ENCODE measurements at places on chromosomes 7 and 10.

DNA sequence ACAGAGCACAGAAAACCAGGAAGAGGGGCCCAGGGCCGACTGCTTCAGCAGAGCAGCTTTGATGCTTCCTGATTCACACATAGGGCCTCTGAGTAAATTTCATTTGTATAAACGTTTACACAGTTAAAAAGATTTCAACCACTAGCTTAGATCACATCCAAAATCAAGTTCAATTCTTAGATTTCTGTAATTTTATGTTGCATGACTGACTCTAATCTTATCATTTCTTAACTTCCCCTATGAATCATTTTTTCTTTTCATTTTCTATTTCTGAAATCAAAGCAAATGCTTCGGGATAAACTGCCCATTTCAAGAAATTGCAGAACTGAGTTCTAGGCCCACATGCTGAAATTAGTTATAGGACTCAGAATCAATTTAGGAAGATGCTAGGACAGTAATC, 224.7 kb downstream of the INHBA start:
- DNase-seq: no peak

DNA sequence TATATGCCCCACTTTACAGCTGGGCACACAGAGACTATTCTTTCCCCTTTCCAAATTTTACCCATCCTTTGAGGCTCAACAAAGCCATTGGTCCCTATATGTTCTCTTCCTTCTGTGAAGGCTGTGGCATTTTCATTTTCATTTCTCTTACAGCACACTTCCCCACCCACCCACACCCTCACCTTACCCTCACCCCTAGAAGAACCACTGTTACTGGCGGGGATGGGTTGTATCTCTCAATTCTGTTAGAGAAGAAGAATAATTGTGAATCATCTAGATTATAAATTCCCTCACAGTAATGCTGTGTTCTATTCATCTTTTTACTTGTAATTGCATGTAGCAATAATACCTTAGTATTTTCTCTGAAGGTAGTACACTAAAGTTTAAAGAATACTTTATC, 10.2 kb upstream of the CCDC71L start:
- DNase-seq: no peak

GRCh38 chr7:16130111-16131110, 290.9 kb downstream of the CRPPA start:
- no peak for DNase-seq

DNA sequence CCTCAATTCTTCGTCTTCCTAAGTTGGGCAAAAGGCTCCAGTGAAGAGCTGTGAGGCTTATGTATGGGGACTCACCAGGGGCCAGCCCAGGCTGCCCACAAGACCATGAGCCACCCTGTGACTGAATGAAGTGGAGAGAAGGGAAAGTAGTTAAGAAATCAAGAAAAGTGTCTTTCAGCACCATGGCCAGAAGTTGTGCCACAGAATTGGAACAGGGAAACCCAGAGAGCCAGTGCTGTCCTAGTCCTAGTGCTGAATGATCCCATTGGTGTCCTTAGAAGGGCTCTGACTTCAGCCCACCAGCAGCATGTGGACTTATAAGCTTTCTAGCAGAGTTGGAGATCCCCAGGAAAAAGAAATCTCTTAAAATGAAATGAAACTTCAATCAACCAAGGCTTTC, 37.0 kb upstream of the CCSER2 start:
- DNase-seq: peak; percentile 58

DNA sequence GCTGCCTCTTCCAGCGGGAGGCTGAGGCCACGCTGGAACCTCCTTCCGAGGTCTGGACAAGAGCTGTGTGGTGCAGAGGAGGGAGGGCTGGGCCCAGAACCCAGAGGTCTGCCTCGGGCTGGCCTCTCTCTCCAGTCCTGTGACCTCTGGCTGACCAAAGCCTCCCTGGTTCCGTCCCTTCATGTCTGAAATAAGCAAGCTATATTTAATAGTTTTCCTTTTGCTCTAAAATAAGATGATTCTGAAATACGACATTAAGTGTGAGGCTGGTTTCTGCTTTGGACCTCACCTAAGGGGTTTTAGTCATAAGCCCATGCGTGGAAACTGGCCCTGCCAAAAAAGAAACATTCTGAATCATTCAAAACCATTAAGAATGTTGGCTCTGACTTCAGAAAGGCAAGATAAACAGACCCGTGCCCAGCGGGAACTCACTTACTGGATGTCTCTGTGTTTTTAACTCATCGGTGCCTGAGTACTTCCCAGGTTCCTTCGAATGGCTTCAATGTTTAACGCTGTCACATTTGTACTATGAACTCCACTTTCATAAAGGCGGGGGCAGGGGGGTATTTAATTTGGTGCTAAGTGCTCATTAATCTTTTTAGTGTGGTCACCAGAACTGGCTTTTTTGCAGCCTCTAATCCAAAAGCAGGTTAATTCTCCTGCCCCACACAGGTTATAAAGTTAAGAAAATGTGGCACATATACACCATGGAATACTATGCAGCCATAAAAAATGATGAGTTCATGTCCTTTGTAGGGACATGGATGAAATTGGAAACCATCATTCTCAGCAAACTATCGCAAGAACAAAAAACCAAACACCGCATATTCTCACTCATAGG, 157.5 kb upstream of the KLF14 start:
- no peak for DNase-seq

DNA sequence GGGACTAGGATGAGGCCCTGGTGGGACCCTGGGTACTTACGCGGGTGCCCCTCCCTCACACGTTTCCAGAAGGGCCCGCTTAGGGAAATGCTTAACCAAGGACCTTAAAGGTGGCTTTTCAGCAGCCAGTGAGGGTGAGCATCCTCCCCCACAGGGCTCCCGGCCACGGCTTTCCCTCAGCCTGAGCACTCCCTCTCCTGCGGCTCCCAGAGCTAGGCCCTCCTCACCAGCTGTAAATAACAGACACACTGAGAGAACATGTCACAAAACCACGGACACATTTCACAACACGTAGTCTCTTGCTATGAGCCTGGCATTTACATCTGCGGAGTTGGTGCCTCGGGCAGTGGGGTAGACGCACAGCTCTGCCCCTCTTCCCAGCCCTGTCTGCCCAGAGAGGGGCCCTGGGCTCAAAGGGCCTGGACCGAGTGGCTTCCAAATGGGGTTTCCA, 25.2 kb downstream of the GRID1 start:
- DNase-seq: no peak

GRCh38 chr7:37405603-37406122, 43.0 kb downstream of the ELMO1 start:
- DNase-seq: no peak

GRCh38 chr7:25260862-25261494, 32.7 kb upstream of the NPVF start:
- no peak for DNase-seq

DNA sequence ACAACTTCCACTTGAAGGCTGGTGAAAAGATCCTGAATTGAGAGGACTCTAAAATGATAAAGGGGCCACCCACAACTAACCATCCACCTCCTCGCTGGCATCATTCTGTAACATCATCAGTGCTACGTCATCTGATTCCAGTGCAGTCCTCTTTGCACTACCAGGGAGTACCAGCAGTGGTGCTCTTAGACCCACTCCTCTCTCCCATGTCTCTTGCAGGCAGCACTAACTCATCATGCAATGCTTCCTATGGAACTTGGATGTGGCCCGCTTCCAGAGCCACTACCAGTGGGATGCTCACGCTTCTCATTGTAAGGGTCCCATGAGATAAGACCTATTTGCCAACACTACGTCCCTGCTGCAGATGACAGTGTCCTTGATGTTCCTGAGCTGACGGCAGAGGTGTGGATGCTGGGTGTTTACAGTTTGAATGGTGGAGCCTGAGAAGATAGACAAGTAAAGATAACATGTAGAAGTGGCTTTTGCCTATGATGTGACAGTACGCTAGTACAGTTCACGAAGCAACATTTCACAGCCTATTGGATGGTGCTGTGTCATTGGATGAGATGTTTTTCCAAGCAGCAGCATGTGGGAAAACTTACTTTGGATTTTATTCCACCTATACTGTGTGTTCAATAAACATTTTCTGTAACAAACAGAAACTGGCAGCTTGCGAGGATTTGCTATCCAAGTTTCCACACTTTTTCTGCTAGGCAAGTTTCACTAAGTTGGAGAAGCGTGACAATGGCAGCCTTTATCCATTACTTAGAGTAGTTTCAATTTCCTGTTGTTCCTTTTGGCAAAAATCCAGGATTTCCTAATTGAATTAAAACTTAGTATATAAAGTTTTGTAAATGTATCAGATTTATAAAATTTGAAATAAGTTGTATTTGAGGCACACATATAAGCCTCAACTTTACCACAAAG, 35.8 kb upstream of the COBL start:
- DNase-seq: no peak

GRCh38 chr7:9453521-9453920, 1020.1 kb downstream of the NXPH1 start:
- DNase-seq: no peak

GRCh38 chr7:102005933-102006480, 188.6 kb downstream of the CUX1 start:
- DNase-seq: no peak

- no peak for DNase-seq
Measured at GRCh38 chr10:110535958-110536891, 31.3 kb upstream of the SMC3 start.

- DNase-seq: no peak
Measured at GRCh38 chr10:71590781-71591350, 128.7 kb downstream of the C10orf105 start.

DNA sequence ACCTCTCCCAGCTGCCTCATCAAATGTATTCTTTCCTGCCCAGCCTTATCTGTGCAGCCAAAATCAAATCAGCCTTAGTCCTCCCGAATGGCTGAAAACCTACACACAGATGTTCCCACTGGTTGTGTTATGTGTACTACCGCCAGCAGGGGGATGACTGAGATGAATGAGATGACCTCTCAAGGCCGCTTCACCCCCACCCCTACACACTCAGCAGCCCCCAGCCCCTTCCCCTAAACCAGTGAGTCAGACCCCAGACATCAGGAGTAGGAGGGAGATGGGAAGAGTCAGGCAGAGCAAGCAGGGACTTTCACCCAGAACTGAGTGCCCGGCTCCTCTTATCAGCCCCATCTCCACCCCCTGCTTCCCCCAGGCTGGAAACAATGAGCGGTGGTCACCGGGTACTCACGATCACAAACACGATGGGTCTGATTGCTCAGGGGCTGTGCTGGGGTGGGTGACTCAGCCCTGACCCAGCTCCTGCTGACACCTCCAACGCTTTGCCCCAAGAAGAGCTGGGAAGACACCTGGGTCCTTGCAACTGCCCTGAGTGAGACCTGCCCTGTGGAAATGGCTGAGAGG, 6.5 kb upstream of the C10orf105 start:
- no peak for DNase-seq

DNA sequence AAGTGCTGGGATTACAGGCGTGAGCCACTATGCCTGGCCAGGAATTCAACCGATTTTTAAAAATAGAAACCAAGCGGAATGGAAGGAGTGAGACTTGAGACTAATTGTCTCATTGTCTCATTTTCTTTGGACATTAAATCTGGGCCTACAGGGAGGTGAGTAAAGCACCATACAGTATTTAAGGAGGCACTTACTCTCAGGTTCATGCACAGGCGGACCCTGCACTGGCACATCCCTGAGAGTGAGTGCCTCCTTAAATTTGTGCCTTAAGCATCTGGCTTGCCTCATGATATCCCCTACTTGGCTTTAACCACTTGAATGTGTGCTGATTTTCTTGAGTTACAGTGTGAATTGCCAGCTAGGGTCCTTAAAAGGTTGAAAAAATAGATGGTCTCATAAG, 10.6 kb downstream of the UBE3C start:
- no peak for DNase-seq

DNA sequence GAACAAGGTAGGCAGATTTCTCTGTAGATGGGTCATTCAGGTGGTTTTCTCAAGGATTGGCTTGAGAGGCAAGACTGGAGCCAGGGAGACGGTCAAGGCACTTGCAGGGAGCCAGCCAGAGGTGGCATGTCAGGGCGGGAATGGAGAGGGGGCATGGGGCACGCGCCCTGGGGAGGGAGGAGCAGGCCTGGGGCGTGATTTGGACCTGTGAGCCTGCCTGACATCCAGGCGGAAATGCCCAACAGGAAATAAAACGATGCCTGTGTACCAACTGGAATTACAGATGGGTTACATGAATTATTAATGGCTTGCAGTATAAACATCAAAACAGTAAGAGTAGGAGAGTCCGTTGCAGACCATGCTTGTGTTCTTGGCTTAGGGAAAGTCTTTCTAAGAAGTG, 8.6 kb upstream of the SUN1 start:
- DNase-seq: no peak

DNA sequence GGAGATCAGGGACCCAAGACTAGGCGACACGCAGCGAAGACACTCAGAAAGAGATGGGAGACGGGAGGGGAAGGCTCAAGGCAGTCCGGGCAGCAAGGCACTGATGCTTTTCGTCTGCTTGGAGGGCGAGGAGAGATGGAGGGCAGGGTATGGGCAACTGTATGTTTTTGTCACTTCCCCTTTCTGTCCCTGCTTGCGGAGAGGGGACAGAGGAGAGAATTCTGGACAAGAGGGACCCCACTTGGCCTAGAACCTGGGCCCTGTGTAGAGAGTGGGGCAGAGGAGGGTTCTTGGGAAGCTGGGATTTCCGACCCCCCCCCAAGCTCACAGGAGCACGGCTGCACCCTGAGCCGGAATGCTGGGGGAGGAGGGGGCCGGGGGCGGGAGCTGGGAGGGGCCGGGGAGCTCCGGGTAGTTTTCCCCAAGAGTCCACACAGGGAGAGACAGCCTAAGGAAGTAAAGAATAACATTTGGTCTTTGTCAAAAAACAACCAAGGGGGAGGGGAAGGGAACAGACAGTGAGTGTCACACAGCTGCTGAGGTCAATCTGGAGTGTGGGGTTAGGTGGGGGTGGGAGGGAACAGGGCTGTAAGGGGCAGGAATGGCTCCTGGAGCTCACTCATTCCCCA, 1.8 kb downstream of the LRCH4 start:
- no peak for DNase-seq

- no peak for DNase-seq
Measured at GRCh38 chr7:127832592-127832991, 180.6 kb downstream of the SND1 start.

- no peak for DNase-seq
Measured at GRCh38 chr7:75888464-75889222, 9.8 kb downstream of the RHBDD2 start.

DNA sequence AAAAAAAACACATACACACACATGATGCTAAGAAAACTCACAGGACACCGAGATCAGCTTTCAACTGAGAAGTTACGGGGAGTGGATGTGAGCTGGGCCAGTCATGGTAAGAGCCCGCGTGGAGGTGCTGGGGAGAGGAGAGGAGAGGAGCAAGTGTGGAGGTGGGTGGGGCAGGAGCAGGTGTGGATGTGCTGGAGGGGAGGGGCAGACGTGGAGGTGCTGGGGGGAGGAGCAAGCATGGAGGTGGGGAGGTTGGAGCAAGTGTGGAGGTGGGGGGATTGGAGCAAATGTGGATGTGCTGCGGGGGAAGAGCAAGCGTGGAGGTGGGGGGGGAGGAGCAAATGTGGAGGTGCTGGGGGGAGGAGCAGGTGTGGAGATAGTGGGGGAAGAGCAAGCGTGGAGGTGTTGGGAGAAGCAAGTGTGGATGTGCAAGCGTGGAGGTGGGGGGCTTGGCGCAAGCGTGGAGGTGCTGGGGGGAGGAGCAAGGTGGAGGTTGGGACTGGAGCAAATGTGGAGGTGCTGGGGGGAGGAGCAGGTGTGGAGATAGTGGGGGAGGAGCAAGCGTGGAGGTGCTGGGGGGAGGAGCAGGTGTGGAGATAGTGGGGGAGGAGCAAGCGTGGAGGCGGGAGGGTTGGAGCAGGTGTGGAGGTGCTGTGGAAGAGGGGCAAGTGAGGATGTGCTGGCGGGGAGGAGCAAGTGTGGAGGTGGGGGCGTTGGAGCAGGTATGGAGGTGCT, 24.5 kb upstream of the NCAPG2 start:
- no peak for DNase-seq
